Germinal center (tissue), 1 donor: ENCODE measurements at places on chromosomes 7 and 10.

DNA sequence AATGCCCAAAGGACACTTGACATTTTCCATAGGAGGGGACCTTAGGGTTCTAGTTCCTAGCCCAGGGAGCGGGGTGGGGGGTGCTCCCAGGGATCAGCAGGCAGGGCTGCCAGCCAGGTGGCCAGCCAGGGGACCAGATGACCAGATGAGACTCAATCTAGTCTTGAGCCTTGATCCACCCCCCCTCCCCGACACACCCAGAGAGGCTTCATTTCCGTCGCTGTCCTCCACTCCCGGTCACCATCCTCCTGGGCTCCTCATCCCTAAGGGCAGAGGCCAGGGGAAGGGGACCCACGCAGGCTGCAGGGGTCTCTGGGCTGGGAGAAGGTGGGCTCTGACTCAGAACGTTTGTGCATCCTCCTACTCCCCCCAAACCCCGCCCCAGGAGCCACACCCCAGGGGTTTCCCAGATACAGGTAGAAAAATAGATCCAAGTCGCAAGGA, 1.0 kb downstream of the STX1A start:
- DNase-seq = no peak

DNA sequence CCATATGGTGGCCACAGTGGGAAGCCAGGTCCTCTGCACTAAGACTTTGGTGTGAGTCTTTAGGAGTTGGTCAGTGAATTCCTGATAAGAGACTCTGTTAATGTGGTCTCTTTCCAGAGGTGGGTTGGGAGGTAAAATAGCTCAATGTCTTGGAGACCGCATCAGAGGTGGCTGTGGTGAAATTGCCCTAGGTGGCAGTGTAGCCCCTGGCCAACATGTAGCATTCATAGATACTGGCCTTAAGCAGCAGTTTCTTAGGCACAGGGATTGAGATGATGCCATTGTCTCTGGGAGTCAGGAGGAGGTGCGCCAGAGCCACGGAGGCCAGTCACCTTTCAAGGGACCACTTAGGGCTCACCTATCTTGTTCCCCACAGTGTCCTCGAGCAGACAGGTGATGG, 202.8 kb downstream of the CREB5 start:
- DNase-seq = no peak

DNA sequence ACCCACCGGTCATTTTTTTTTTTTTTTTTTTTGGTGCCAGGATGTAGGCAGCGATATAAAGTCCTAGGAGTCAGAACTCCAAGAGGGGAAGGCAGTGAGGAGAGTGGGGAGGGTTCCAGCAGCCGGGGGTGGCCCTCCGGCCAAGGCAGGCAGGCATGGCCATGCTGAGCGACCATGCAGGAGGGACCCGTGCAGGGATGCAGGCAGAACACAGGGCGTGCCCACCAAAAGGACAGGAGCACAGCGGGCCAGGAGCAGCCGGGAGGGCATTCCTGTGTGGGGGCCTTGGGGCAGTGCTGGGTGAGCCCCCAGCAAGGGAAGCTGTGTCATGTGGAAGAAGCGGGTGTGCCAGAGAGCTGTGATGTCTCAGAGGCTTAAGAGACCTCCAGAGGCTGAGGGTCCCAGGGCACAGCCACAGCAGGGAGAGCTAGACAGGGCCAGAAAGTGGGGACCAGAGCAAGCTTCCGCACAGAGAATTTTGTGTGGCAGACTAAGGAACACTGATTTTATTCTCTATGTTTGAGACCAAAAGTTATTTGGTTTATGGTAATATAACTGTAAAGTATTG, 5.7 kb downstream of the ZFAND2A start:
- no peak for DNase-seq

DNA sequence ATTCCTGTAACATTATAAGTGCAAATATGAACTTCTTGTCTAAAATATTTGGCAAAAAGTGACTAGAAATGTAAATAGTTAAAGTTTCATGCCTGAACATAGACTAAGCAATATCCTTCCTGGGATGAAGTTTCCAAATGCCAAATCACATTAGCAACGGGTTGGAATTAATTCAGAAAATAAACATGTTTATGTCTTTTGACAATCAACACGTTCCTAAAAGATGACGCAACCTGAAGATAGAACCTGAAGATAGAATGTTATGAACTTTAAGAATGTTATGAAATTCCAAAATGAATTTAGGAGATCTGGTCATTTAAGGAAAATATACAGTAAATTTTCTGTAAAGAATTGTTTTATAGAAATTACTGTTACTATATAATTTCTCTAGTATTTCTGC, 9.2 kb downstream of the LAMB4 start:
- DNase-seq = no peak

- DNase-seq = no peak
Observed at GRCh38 chr10:115572740-115573455, 479.7 kb downstream of the ATRNL1 start.

DNA sequence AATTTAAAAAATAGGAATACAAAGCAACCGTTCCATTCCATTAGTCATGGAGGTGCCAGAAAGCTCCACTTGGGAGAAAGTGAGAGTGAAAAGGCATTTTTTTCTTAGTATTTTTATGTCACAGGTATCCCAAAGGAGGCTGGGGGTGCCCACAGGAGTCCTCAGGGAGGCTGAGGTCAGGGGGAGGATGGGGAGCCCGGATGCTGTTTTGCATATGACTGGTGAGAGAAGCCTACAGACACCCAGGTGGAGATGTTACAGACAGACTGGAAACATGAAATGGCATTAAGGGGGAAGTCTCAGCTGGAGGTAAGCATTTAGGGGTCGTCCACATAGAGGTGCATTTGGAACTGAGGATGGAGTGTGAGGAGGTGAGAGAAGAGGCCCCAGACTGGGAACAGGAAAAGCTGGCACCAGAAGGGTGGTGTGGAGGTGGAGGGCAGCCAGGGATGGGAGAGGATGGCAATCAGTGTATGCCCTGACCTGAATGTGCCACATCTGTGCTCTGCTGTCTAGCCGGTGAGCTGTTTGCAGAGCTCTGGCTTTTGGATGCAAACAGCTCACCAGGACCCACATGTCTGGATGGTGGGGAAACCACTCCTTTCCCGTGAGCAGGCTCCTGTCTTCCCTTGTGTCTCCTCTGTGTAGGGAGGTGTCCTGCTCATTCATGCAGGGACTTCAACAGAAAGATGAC, 101.1 kb downstream of the RAMP3 start:
- DNase-seq = peak; percentile 42

GRCh38 chr10:97416565-97416964, 9.4 kb upstream of the PGAM1 start:
- DNase-seq = no peak

DNA sequence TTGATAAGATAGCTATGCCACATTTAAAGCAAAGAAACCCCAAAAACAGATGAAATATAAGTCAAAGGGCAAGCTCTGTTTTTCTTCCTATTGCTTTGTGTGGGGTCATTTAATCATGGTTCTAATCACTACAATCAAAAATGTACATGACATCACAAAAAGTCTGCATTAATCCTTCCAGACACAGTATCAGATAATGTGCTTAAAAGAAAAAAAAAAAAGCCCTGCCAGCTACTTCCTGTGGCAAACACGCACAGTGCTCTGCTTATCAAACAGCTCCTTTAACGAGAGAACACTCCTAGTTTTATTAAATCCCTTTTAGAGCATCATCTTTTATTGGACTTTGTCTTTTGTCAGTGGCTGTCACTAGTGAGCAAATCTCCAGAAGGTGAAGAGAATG, 1005.8 kb downstream of the GATA3 start:
- no peak for DNase-seq

GRCh38 chr7:98988641-98989040, 110.3 kb downstream of the TRRAP start:
- DNase-seq = no peak

GRCh38 chr7:39910108-39910869, 39.8 kb upstream of the CDK13 start:
- no peak for DNase-seq

DNA sequence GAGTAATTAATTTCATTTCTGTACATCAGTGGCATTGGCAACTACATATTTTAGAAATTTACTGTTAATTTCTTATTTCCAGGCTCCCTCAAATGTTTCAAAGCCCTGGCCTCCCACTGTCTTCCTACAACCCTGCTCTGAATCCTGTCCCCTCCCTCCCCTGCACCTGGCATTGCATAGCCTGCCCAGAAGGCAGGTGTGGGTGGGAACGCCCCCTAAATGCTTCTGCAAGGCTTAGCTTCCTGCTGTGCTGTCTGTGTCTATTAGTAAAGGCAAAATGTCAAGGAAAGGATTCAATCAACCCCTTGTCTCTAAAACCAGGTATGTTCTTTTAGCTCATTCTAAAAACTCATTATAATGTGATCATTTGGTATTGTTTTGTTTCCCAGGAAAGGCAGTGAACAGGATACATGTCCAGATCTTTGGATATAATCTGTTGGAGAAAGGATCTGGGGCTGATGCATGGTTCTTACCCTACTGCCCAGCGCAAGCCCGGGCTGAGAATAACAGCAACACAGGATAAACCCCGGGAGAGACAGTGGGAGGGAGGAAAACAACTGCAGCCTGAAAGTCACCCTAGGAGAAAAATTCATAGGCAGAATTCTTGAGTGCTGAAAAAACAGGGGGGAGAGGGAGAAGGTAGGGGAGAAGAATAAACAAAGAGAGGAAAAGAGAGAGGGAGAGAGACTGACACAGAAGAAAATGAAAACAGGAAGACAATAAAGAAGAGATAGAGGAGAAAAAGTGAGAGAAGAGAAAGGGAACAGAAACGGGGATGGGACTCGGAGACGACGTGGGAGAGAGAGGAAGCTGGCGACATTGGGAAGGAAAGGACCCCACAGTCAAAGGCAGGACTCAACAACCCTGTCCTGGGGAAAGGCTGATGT, 589 bp downstream of the ZNF488 start:
- DNase-seq = no peak

GRCh38 chr7:28447071-28447470, 34.8 kb downstream of the CREB5 start:
- DNase-seq = no peak

- no peak for DNase-seq
Observed at GRCh38 chr7:141679014-141679413, 23.0 kb downstream of the DENND11 start.

DNA sequence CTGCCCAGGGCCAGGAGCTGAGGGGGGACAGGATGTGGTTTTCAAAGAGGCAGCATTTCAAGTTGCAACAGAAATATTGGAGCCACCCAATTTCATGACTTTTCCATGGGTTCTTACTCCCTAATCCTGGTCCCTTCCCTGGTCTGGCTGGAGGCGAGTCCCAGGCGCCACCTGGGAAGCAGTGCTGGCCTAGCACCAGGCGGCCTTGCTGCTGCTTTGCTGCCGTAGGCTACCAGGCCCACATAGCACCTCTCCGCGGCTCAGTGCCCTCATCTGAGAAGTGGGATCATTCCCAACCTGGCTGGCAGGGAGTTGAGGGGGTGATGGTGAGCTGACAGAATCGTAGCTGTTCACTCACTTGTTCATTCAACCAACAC, 33.7 kb downstream of the ZMIZ1 start:
- DNase-seq = no peak

- no peak for DNase-seq
Observed at GRCh38 chr10:126496771-126497545, 108.7 kb upstream of the ADAM12 start.

DNA sequence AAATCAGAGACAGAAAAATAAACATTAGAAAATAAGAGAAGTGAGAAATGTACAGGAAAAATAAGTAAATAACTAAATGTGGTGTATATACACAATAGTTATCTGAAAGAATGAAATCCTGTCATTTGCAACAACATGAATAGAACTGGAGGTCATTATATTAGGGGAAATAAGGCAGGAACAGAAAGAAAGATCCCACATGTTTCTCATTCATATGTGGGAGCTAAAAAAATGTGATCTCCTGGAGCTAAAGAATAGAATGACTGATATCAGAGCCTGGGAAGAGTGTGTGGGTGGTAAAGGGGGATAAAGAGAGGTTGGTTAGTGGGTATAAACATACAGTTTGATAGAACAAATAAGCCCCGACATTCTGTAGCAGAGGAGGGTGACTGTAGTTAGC, 27.3 kb downstream of the PLXDC2 start:
- no peak for DNase-seq

DNA sequence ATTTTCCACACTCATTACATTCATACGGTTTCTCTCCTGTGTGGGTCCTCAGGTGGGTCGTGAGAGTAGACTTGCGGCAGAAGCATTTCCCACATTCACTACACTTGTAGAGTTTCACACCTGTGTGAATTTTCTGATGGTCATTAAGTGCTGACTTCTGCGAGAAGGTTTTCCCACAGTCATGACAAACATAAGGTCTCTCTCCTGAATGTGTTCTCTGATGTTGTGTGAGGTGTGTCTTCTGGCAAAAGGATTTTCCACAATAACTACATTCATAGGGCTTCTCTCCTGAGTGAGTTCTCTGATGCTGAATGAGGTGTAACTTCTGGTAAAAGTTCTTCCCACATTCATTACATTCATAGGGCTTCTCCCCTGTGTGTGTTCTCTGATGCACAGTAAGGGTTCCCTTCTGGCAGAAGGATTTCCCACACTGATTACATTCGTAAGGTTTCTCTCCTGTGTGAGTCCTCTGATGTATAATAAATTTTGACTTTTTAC, 15.1 kb downstream of the ZNF12 start:
- no peak for DNase-seq

GRCh38 chr7:108181073-108181985, 51.2 kb upstream of the LAMB4 start:
- DNase-seq = peak; percentile 28

GRCh38 chr10:80684259-80684658, 146.6 kb downstream of the SH2D4B start:
- DNase-seq = peak; percentile 70

- no peak for DNase-seq
Observed at GRCh38 chr10:103599211-103599610, 105.7 kb downstream of the NEURL1 start.

GRCh38 chr7:69946901-69947300, 348.6 kb downstream of the AUTS2 start:
- no peak for DNase-seq

DNA sequence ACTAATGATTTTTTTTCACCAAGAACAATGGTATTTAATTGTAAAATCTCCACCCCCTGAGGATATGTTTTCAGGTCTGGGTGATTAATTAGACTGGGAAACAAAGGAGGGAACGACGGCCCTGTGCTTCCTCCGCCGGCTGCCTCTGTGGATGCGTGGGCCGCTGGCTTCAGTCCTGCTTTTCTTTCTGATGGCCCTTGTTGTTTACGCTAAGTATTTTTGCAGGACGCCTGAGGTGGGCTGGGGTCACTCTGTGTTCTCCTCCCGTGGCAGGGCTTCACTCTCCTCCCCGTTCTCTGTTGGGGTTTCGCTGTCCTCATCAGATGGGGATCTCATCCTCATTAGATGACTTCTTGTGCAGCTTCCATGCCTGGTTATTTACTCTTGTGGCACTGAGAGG, 5.2 kb upstream of the ACBD5 start:
- no peak for DNase-seq

GRCh38 chr7:19775578-19775977, 2.2 kb upstream of the TMEM196 start:
- no peak for DNase-seq

- DNase-seq = no peak
Observed at GRCh38 chr10:71081229-71081560, 131.2 kb upstream of the UNC5B start.

DNA sequence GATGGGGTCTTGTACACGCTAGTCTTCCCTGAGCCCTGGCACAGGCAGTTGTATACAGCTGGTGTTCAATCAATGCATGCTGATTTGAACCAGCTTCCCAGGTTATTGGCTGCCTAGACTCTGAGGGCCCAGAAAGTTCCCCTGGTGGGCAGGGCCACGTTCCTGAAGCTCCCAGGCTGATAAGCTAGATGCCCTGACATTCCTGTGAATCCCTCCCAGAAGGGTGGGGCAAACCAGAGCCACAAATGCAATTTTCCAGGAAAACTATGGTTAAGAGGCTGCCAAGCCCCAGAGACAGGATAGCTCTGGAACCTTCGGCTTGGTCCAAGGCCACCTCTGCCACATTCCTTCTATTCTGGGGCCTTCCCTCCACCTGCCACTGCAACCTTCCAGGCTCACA, 78.2 kb downstream of the FAM53B start:
- DNase-seq = no peak
